ENCODE measurements at places on chromosomes 7 and 10.

DNA sequence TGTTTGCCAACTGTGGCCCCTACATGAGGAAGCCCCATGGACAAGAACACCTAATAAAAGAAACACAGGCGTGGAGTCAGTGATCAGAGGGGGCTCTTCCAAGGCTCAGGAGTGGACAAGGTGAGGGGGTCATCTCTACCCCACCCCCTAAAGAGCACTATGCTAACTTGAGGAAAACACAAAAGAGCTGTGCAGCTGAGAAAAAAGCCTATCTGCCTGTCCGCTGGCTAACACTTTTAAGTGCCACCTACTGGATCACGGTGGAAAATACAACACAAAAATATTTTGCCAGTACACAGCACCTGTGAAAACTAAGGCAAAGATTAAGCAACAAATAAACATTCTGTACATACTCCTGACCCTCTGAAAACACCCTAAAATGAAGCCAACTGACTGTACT, 53.1 kb upstream of the COBL start:
- no peak for DNase-seq

DNA sequence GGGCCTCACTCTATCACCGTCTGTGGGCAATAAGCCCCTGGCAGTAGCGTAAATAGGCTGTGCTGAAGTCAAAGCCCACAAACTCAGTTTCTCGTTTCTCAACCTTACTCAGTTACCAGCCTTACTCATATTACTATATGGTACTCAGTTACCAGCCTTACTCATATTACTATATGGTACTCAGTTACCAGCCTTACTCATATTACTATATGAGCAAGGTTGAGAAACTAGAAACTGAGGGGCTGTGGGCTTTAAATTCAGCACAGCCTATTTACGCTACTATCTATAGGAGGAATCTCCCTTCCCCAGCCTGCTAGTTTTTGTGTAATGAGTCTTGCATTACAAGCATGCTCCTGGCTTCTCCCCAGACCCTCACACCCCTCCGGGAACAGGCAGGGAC, 35.4 kb downstream of the CCDC3 start:
- DNase-seq, result no peak

- no peak for DNase-seq
These were observed 21.9 kb upstream of the GATAD1 start for GRCh38 chr7:92425311-92425947.

DNA sequence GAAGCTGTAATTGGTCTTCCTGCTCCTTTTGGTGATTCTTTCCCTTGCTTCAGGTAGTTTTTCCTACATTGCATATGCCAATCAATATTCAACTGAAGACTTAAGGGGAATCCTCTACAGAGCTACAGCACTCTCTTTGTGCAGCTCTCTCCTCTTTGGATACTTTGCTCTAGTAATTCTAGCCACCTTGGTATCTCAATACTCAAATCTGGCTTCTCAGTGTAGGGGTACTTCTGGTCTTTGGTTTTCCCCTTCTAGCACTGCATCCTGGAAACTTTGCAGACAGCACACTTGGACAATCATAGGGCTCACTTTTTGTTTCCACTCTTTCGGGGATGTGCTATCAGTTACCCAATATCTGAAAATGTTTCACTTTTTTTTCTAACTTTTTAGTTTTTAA, 9.9 kb downstream of the PHTF2 start:
- DNase-seq, result no peak

GRCh38 chr7:19814776-19815175, 41.4 kb upstream of the TMEM196 start:
- DNase-seq, result peak; percentile 90

DNA sequence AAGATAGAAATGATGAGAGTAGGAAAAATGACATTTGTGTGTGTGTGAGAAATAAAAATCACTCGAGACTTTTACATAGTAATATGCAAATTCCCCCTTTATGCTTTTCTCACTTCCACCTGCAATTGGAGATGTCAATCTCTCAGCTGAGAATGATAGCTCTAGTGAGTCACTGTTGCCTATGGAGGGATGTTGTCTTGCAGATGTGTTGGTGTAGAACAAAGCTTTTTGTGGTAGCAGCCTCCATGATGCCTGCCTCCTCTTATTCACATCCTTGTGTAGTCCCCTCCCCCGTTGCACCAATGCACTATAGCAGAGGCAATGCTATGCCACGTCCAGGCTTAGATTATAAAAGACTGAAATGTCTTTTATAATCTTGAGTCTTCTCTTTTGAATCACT, 33.8 kb downstream of the SPAG6 start:
- no peak for DNase-seq

Measured in muscle of leg (tissue), 16 donors.